Esophagus squamous epithelium (tissue), 5 donors: ENCODE measurements at places on chromosomes 5 and 9.

DNA sequence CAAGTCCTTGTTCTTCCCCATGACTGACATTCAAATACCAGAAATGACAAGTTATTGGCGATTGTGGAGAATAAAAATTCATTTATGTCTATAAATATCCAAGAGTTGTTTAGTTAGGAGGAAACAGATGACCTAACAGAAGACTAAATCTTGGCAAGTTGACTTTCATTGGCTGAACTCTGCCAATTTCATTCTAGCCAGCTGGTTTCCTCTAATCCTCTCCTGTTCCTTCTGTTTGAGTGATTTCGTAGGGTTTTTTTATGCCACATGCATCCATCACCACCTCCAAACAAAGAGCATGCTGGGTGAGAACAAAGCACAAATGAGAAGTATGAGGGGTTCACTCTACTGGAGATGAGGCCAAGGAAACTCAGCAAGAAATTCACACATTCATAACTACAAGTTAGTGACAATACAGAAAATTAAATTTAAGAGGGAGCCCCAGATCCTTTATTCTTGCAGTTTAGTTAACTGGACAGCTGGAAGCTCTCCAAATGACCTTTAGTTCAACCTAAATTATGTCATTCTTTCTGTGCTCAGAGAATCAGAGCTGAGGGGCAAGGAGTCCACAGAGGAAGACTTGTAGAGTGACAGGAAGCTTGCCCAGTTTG, 932.0 kb downstream of the TLE4 start:
- no peak for DNase-seq

DNA sequence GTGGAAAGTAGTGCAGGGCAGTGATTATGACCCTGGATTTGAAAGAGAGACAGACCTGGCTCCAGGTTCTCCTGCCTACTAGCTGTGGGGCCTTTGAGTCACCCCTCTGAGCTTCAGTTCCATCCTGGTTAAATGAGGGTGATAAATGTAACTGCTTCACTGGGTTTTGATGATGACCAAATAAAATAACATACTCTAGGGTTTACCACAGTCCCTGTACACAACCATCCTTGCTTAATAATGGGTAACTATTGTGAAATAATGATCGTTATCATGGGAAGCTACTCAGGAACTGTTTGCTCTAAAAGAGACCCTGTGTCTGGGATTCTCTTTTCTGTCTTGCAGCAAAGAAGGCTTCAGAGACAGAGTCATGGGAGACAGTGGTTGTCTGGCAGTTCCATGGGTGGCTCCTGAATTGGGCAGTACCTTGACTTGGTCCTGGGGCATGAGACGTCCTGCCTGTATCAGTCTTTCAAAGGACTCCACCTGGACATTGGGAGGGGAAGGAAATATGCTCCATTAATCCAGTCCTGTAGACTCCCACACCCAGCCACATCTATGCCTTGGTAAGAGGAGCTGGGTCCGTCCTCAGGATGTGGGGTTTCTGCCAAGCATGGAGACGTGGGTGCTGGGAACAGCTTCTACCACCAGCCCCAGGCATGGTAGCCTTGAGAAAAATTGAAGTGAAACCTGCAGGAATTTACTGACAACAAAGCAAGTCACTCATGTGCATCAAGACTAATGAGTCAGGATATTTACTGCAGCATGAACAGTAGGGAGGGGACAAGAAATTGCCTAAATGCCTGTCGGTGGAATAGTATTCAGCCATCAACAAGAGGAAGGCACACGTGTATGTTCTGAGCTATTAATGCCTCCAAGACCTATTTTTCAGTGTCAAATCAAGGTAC, 23.4 kb downstream of the AKNA start:
- DNase-seq = no peak

GRCh38 chr9:121318631-121319382, 50.8 kb downstream of the GSN start:
- DNase-seq = no peak

DNA sequence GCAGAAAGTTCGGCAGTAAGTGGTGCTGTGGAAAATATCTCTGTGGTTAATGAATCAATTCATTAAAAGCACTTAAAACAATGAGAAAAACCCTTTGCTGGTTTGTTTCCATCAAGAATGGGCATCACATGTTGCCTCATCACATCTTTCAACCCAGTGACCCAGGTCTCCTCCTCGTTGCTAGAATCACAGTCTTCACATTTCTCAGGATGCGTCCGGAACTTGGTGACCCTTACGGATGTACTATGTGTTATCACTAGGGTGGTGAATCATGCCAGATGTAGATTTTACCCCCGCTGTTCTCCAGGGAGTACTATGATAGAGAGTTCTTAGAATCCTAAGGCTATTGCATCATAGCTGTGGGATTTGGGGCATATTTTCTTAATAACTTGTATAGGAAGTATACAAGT, 217.9 kb upstream of the KLF4 start:
- no peak for DNase-seq

DNA sequence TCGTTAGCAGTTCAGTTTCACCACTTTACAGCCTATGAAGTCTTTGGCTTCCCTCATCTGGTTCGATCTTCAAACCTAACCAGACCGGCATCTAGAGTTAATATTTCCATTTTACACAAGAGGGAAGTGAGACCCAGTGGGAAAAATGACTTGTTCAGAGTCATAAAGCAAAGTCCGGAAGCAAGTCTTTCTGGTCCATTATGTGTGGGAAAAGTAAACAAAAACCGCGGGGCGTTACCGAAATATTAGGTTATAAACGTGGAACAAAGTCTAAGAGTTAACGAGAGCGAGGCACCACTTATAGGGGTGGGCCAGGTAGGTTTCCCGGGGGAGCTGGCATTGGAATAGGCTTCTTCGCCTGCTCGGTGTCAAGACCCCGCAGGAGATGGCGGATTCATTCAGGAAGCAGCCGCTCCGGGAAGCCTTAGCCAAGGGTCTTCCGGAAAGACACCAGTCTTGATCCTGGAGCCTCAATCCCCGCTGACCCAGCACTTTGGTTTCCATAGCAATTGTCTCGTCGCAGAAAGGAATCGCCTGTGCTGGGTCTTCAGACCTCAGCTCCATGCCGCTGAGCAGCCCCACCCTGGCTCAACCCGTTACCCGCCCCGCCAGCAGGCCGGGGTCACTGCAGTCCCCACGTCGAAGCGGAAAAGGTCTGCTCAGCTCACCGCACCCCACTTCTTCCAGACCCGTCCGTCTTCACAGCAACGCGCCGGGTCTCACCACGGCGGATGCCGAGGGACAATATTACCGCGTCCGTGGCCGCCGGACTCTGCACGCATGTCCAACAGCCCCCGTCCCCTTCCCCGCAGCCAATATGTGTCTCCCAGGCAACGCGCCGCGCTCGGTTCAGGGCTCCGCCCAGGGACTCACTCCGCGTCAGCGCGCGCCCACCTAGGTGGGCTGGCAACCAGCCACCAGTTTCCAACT, at the start of gene C5orf52:
TSS of gene C5orf52 (plus strand) at position 872 of the 930 bp plus-strand sequence. CDS start 82 bp downstream, outside the sequence.
- DNase-seq = no peak

DNA sequence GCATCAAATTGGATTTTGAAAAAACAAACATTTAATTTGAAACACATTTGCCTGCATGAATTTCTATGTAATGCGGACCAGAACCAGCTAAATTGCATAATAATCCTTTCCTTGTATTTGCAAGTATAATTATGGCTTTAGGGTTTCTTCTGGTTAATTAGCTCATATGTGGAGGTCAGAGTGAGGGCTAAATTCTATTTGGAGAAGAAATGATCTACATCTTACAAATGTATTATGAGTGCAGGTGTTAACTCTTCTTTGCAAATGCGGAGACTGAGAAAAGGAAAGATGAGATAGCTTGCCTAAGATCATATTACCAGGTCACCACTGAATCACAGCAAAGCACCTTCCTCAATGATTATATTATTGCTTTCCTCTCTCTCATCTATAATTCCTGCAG, 194.7 kb downstream of the CDH9 start:
- no peak for DNase-seq

GRCh38 chr9:128051932-128052709, 15.0 kb downstream of the NAIF1 start:
- no peak for DNase-seq

GRCh38 chr5:57437976-57438805, 44.4 kb downstream of the ACTBL2 start:
- no peak for DNase-seq

DNA sequence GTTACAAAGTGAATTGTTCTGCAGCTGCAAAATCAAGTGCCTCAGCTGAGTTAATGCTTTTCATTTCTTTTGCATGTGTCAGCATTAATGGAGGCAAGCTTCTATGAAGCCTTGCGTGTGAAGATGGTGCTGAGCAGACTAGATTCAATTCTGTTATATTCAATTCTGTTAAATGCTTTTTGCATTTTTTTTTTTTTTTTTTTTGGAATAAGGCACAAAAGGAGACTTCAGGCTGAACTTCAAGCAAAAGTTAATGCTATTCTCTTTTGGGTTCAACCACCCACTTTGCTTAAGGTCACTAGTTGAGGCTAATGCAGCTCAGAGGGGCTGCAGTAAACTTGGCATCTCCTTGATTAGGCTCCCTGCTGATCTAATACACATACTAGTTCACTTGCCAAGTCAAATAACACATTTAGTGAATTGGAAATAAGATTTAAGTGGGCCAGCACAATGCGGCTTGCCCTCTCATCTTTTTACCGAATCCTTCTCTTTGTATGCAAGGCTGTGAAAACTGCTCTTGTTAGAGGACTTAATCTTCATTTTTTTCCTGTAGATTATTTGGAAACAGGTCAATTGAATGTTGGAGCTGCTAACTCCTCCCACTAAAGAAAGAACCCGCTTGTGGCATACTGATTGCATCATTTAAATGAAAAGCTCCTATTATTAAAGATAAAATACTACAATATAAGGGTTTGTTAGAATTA, 1020.2 kb downstream of the NR2F1-AS1 start:
- DNase-seq = no peak
